ENCODE measurements at places on chromosomes 2 and 18.

DNA sequence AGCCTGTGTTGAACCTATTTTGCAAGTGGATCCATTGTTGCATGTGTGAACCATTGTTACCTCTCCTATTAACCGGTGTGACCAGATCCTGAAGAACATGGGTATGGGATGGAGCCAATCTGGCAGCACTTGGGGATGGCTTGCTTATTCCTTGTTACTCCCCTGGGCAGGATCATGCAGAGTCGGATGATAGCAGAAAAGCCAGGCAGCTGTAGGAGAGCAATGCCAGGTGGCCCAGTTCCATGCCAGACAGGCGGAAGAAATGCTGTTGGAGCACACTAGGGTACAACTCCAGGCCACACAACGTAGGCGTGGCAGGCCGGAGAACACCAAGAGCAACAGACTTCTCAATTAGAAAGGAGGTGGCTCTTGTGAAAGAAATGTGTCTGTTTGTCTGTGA is 16.3 kb upstream of the MYO1B start:
- DNase-seq, result no peak

GRCh38 chr2:136022396-136023146 is 37.1 kb upstream of the DARS1 start:
- DNase-seq, result no peak

DNA sequence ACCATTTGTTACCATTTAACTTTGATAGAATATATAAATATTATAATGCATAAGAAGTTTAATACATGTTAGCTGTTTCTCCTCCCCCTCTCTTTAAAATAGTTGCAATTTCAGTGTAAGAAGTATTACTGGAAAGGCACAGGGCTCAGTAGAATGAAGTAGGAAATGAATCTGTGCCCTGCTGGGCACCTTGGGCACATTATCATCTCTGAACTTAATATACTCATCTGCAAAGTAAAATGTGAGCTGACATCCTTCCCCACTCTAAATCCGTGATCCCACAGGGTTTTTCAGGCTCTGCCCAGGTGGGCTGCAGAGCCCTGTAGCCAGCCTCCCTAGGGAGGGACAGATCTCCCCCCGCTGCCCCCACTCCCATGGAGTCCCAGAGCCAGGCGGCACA is 56.8 kb downstream of the DPP4 start:
- DNase-seq, result no peak

DNA sequence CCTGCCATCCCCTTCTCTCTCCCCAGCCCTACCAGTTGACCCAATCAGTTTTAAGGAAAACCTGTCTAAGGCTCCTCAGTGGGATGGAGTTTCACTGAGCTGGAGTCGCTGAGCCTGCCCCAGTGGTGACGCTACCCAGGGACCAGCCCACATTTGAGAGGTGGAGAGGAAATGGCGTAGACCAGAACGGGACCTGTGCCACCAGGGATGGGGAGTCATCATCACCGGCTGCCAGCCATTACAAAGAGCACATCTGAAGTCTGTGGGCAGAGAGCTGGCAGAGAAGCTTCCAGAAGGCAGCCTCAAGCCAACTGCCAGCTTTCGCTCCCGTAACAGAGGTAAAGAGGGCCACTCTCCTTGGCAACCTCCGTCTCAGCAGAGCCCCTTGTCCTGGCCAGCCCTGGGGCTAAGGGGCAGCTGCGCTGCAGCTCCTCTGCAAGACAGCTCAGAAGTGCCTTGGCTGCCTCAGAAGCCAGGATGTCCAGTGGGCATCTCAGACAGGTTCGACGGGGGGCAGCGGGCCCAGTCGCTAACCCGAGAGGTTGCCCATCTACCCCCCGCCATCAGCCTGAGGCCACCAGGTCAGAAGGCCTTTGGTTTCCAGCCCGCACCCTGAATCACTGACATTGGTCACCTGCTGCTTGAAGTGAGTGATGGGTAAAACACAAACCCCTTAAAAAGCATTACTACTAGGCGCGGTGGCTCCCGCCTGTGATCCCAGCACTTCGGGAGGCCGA is 15.4 kb downstream of the SDC1 start:
- DNase-seq, result no peak

- no peak for DNase-seq
Measured at GRCh38 chr2:2188344-2188920, 142.6 kb downstream of the MYT1L start.

DNA sequence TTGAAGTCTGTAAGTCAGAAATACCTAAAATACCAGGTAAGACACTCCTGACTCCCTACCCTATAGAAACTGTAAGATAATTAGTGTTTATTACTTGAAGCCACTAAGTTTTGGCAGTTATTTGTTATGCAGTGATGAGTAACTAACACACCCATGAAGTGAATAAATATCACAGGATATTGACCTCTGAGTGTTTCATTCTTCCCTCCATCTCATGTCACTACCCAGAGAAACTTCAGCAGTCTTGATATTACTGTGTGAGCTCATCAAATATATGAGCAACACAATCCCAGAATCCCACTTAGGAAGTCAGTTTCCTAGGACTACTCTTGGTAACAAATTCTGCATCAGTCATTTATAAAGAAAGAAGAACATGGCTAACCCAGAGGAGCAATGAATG is 529.7 kb downstream of the FBXO15 start:
- DNase-seq, result no peak

- DNase-seq, result no peak
Measured at GRCh38 chr2:43159797-43160196, 66.6 kb downstream of the ZFP36L2 start.

DNA sequence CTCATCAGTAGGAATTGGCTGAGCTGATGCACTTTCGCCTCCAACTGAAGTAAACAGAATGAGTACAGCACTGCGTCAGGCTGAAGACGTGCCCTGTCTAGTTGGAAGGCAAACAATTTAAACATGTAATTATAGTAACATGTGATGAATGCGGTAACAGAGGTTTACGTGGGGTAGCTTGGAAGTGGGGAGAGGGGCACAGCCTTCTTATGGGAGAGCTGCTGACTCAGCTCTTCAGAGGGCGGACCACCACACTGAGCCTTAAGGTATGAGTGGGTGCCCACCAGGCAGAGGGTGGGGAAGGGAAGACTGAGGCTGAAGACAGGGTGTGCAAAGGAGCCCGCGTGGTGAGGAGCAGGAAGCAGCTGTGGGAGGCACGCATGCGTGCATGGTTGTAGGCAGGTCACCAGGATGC is 6.2 kb upstream of the EHD3 start:
- no peak for DNase-seq

DNA sequence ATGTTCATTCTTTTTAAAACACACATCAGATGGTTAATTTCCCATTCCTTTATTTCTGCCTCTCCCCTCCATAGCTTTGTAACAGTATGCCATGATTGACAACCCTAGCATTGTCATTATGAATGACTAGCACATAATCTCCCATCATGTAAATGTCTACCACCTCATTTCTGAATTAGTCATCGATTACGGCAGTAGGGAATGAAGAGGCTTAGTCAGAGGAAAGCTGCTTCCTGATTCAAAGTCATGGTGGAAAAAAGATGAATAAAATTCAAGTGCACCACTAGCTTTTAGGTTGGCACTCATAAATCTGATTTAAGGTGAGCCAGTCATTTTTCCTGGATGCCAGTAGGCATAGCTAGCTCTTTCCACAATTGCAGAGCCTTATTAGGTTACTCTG is 19.1 kb upstream of the ACMSD start:
- DNase-seq, result no peak

GRCh38 chr2:108583903-108584520 is 49.7 kb downstream of the LIMS1 start:
- DNase-seq, result no peak

GRCh38 chr2:221555494-221555846 is 16.6 kb downstream of the EPHA4 start:
- no peak for DNase-seq

DNA sequence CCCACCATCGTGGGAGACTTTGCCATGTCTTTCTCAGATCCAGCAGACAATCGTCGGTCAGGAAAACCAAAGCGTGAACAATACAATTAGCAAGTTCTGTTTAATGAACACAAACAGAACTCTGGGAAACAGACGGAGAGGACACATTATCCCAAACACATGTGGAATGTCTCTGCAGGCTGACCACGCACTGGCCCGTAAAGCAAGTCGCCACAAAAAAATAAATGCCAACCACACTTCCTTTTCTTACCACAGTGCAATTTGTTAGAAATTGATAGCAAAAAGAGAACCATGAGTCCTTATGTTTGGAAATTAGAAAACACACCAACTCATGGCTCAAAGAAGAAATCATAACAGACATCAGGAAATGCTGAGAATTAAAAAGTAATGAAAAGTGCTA is 210.9 kb downstream of the TWIST2 start:
- no peak for DNase-seq

GRCh38 chr2:128775914-128776285 is 457.2 kb upstream of the HS6ST1 start:
- DNase-seq, result no peak

DNA sequence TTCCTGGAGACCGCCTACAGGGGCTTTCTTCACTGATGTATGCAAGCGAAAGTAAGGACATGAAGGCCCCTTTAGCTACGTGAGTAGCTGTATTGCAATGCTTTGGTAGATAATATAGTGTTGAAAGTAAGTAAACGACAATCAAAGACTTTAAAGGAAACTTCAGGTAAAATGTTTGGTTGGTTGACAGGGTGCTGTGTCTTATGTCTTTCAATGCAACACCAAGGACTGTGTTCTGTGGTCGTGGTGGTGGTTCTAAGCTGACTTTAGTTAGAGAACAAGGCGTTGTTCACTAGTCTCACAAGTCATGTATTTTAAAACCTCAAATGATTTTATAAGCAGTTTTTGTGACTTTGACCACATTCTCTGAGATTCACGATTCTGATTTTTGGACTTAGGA is 58.0 kb upstream of the CABYR start:
- no peak for DNase-seq

- no peak for DNase-seq
Measured at GRCh38 chr2:121858369-121858768, 102.9 kb downstream of the TSN start.

DNA sequence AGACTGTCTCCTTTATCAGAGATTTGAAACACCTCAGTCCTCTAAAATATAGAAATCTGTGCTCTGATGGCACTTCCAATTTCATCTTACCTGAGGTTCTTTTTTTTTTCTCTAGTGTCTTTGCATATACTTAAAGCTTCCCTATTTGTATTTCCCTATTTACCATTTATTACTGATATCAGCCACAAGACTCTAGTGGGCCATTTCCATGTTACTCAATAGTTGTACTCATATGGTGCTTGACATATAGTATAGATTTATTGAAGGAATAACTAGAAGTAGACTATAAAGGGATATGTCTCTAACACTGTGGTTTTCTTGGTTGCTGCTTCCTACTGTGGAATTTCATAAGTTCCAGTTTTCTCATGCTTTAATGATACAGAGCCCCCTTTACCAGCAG is 3.0 kb downstream of the RBM45 start:
- DNase-seq, result no peak

DNA sequence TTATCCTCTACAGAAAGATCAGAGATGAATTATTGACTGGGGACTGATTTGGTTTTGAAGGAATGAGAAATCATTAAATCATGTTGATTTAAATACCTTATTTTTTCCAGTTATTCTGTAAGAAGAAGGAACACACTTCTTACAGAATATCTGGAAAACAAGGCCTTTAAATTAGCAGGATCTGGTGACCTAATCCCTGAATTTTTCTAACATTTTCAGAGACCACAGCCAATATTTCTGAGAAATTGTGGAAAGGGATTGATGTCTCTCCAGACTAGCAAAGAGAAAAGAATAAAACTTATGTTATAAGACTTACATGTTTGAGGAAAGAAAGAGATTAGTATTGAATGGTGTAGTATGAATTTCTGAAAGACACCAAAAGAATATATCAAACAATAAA is 104.0 kb downstream of the KCNE4 start:
- no peak for DNase-seq

DNA sequence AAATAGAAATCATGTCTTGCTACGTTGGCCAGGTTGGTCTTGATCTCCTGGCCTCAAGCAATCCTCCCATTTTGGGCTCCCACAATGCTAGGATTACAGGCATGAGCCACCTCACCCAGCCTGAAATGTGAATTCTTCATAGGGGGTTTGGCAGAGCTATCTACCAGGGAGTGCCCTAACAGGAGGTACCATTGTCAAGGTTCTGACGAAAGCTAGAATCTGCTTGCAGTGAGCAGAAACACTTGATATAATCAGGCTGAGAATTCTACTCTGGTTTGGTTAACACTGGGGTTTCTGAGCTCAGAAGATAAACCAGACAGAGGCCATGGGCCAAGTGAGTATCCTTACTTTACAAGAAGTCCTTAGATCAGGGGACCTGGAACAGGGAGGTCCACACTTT is 7.2 kb upstream of the LAMA3 start:
- no peak for DNase-seq

- DNase-seq, result no peak
Measured at GRCh38 chr2:1282552-1282951, 130.7 kb upstream of the TPO start.

DNA sequence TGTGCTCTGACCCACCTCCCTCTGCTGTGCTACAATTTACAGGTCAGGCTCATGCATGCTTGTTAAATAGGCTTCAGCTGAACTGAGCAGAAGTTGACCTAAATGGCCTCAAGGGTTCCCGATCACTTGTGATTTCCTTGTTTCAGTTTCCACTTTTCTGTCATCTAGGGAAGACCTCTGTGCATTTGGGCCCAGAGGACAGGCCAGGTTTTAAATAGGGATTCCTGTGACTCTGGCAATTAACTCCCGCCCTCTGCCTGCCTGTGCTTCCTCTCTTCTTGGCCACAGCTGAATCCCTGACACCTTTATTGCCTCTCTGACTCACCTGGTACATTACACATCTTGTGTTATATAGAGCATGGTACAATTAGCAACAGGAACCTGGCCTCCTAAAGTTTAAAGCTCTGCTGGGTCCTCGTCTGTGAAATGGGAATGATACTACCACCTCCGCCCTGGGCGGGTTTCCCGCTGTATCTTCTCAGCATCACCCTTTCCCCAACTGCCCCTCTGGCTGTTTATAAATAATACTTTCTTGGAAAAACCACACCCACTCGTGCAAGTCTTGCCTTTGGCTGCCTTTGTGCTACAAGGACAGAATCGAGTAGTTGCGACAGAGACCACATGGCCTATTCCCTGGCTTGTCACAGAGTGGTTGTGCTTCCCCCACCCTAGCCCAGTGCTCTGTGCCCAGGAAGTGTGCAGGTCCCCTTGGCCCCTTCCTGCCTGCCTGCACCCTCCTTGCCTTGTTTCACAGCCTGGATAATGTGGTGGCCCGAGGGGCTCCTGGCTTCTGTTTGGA is 7.9 kb downstream of the CABLES1 start:
- no peak for DNase-seq

GRCh38 chr2:54845094-54845493 is 121.6 kb downstream of the EML6 start:
- no peak for DNase-seq

Measured in stimulated activated CD8-positive, alpha-beta memory T cell treated with anti-CD3 and anti-CD28 coated beads, Interleukin-7, amount 100 ng/mL, for 1 hour (primary cell).